ENCODE measurements at places on chromosomes 7 and 10. TPM values are rescaled to one million over a fixed set of nuclear protein-coding genes. Genes with fewer than 3 reads are reported as not detected.

- no peak for DNase-seq
These were observed 182.9 kb downstream of the BMPER start for GRCh38 chr7:34087892-34088891.

GRCh38 chr7:139059905-139060304, 24.1 kb upstream of the ZC3HAV1L start:
- DNase-seq, result no peak

- DNase-seq, result no peak
These were observed 22.8 kb upstream of the PRKAG2 start for GRCh38 chr7:151899513-151900360.

DNA sequence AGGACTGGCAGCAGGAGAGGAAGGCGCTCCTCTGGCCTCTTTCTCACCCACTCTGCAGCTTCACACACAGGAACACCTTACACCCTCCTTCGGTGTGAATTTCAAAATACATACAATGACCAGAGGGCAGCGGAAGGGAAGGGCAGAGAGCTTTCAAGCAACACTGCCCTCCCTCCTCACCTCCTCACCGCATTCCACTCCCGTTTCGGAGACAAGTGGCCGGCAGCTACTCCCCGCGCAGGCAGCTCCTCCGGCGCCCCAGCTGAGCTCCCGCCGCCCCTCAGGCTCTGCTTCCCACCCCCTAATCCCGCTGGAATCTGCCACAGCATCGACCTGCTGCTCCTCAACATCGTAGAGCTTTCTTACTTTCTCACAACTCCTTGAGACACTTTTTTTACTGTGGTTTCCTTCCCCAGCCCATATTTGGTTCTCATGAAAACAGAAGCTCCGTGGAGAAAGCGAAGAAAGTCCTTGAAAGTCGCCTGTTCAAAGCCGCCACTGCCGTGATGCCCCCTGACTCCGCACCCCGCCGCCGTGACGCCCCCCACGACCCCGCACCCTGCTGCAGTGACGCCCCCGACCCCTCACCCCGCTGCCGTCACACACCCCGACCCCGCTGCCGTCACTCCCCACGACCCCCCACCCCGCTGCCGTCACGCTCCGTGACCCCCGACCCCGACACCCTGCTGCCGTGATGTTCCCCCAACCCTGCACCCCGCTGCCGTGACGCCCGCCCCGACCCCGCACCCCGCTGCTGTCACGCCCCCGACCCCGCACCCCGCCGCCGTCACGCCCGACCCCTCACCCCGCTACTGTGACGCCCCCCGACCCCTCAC, 14.6 kb upstream of the GPER1 start:
- no peak for DNase-seq

DNA sequence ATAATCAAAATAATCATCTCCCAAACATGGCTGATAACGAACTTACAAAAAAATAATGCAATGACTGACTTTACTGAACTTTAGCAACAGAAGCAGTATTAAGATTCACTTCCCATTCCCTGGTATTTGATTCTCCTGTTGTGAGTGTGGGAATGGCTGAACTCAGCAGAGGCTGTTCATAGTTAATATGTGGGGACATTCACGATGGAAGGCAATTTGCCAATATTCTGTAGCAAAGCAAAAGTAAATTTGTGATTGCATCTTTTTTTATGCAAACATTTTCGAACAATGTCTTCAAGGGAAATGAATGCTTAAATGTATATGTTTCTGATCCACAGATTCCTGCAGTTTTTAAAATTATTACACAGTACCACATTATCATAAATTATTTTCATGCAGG, 431.7 kb upstream of the KLF6 start:
- DNase-seq, result no peak

The UPK3BL1 gene
- total RNA-seq, result 12.1 TPM

Data from epithelial cell of proximal tubule (primary cell).